ENCODE measurements at places on chromosomes 16 and 17. TPM values are rescaled to one million over a fixed set of nuclear protein-coding genes. Genes with fewer than 3 reads are reported as not detected.

GRCh38 chr16:25177831-25178688 lies 38.7 kb upstream of the AQP8 start:
- no peak for DNase-seq
- no peak overlapping the region for H3K27ac ChIP-seq
- H3K4me3 ChIP-seq, result no peak overlapping the region
- peaks cover 57% of the 10 kb centered on the region for H3K36me3 ChIP-seq

GRCh38 chr17:31859487-31860008 lies 504 bp upstream of the COPRS start:
- H3K4me1 ChIP-seq, result peaks cover 17% of the 10 kb centered on the region
- no peaks in the 10 kb centered on the region for H3K27me3 ChIP-seq
- H3K27ac ChIP-seq, result peak overlapping the region; percentile 20
- H3K4me3 ChIP-seq, result peak overlapping the region; percentile 83

DNA sequence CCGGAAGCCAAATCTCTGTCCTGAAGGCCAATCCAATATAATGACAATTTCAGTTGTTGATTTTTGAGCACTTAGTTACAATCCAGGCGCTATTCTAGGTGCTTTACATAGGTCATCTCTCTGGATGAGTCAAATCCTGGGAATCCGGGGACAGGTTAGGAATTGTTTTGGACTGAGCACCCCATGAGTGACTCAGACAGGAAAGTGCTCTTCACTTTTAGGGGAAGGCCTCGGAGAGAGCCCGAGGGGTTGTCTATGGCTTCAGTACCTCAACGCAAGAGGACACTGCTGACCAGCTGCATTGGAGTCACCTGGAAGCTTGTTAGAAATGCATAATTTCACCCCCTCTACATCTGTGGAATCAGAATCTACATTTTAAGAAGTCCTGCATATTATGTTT lies 108.8 kb downstream of the IRX5 start:
- no peak for DNase-seq
- no peak overlapping the region for H3K4me3 ChIP-seq
- no peaks in the 10 kb centered on the region for H3K36me3 ChIP-seq

DNA sequence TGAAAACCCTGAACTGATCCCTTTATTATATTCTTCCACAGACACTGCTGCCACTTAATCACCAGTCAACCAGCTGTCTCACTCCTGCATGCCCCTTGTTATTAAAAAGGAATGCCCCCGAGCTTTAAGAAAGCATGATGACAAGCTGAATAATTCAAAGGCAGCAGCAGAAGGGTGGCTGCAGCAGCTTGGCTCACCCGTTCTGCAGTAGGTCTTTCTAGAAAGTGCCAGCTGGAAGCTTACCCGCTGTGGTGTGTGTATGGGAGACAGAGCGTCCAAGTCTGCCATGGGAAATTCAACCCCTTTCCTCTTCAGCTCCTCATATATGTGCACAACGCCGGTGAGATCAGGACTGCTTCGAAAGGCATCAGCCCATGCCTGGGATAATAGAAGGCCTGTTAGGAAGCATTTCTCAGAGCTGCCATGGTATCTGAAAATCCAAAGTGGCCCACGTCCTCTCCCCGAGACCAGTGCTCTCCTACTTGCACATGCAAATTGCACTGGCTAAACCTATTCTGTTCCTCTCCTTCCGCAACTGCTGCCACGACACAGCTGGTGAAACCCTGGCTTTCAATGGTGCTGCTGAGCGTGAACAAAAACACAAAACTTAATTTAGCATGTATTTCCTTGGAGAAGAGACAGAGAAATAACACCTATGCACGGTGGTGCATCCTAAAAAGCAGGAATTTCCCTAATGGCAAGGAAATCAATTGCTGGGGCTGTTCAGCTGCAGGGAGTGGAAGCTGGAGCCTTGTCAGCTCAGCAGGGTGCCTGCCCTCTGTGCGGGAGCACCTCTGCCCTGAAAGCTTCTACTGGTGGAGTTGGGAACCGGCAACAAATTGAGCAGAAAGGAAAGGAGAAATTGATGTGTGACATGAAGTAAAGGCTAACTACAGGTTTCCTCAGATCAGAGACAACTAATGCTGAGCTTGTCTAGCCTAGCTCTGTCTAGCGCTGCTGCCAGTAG lies 47.9 kb upstream of the SREBF1 start:
- peaks cover 64% of the 10 kb centered on the region for H3K36me3 ChIP-seq
- no peaks in the 10 kb centered on the region for H3K27me3 ChIP-seq
- no peak for DNase-seq
- H3K4me3 ChIP-seq, result no peak overlapping the region

DNA sequence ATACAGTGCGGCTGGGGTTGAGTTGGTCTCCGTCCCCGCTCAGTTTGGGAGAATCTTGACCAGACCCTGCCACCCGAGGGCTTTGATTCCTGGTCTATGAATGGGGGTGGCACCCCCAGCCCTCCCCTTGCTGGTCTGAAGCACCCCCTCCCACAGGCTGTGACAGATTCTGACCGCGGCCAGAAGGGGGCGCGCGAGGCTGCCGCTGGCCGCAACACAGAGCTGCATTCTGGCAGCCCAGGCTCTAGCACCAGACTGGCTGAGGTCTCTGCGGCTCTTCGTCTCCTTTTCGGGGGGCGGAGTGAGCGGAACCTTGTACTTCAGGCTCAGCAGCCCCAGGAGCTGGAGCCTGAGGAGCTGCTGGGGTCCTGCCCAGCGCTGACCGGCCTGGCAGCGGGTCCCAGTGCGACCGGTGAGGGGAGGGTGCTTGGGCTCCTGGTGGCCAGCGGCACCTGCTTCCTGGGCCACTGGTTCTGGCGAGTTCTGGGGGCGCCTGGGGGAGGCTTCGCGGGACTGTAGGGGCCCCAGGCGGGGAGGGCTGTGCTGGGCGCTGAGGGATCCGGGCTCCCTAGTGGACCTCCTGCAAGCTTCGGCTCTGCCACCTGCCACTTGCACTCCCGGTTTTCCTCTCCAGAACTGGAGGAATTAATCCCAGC lies 1011.6 kb downstream of the KCNJ18 start:
- no peak overlapping the region for H3K4me3 ChIP-seq
- no peaks in the 10 kb centered on the region for H3K27me3 ChIP-seq
- no peak for DNase-seq
- H3K36me3 ChIP-seq, result peaks cover 2% of the 10 kb centered on the region
- no peaks in the 10 kb centered on the region for H3K4me1 ChIP-seq

GRCh38 chr16:69478685-69479084 lies 54.3 kb downstream of the CYB5B start:
- no peak overlapping the region for H3K27ac ChIP-seq
- DNase-seq, result no peak
- H3K36me3 ChIP-seq, result no peaks in the 10 kb centered on the region
- no peak overlapping the region for H3K4me3 ChIP-seq
- H3K27me3 ChIP-seq, result peaks cover 1% of the 10 kb centered on the region
- no peaks in the 10 kb centered on the region for H3K4me1 ChIP-seq

GRCh38 chr16:57681950-57682728 lies 12.5 kb upstream of the DRC7 start:
- H3K36me3 ChIP-seq, result no peaks in the 10 kb centered on the region
- no peak overlapping the region for H3K27ac ChIP-seq
- no peak overlapping the region for H3K4me3 ChIP-seq
- DNase-seq, result no peak
- peaks cover 3% of the 10 kb centered on the region for H3K4me1 ChIP-seq

DNA sequence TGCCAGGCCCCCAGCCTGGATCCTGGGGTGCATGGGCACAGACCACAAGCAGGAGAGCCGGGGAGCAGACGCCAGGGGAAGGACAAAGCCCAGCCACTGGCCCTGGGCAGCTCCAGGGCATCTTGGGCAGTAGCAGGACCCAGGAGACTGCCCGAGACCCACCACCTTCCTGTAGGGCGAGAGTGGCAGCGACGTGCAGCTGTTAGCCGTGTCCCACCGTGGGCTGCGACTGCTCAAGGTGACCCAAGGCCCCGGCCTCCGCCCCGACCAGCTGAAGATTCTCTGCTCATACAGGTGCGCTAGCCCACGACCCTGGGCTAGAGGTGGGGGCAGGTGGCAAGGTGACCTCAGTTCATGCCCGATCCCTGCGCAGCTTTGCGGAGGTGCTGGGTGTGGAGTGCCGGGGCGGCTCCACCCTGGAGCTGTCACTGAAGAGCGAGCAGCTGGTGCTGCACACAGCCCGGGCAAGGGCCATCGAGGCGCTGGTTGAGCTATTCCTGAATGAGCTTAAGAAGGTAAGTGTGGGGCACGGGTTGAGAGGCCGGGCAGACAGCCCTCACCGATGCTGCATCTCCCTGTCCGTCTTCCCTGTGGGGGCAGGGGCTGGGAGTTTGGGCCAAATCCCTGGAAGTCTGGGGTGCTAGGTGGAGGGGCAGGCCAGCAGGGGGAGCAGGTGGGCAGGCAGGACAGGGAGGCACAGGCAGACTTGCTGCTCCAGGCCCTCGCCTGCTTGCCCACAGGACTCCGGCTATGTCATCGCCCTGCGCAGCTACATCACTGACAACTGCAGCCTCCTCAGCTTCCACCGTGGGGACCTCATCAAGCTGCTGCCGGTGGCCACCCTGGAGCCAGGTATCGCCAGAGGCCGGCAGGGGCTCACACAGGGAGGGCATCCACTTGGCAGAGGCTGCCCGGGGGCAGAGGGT lies 13.5 kb upstream of the SMIM5 start:
- no peaks in the 10 kb centered on the region for H3K4me1 ChIP-seq
- no peaks in the 10 kb centered on the region for H3K27me3 ChIP-seq
- DNase-seq, result no peak
- H3K4me3 ChIP-seq, result no peak overlapping the region
- H3K36me3 ChIP-seq, result no peaks in the 10 kb centered on the region

DNA sequence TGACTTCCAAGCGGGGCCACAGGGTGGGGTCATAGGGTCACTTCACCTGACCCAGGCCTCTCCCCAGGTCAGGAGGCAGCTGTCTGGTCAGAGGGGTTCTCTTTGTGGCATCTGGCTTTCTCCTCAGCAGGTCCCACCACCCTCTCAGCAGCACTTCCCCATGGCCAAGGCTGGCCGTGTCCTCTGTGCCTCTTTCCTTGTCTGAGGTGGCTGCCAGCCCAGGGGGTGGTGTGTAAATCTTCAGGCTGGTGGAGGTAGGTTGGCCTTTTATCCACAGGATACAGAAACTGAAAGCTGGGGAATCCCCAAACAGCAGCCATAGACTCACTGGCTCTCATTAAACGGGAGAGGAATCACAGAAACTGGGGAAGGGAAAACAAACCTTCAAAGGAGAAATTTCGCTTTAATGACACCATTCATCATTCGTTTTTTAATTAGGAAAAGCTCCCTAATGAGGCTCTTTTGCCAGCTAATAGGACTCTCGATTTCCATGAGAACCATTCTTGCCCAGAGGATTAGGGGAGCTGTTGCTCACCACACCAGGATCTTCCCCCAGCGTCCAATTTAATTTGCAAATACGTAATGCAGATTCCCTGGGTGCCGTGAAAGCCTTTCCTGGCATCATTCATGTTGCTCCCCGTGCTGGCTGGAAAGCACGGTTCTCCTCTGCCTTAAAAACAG lies 18.0 kb downstream of the C17orf75 start:
- no peaks in the 10 kb centered on the region for H3K36me3 ChIP-seq
- no peak for DNase-seq
- peaks cover 15% of the 10 kb centered on the region for H3K4me1 ChIP-seq
- H3K27ac ChIP-seq, result peak overlapping the region; percentile 51

DNA sequence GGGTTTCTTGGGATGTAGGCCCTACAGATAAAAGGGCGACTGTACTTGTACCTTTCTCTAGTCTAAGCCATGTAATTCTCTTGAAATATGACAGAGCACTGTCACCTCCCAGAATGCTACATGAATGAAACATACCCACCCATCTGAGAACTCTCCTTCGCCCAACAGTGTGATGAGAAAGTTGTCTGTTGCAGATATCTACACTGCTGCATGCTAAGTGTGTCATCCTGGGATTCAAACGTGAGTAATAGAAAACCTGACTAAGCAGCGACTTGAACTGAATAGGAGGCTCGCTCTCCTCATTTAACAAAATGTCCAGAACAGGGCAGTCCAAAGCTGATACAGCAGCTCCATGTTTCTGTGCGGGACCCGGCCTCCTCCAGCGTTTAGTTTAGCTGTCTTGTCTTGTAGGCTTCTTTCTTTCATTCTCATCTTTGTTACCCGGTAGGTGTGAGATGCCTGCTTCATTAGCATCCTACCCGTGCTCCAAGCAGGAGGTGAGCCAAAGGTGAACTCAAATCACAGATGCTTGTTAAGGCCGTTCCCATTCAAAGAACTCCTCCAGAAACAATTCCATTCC lies 211.9 kb downstream of the PRKCA start:
- DNase-seq, result no peak
- H3K27ac ChIP-seq, result no peak overlapping the region
- peaks cover 4% of the 10 kb centered on the region for H3K36me3 ChIP-seq
- no peak overlapping the region for H3K4me3 ChIP-seq
- H3K4me1 ChIP-seq, result peaks cover 44% of the 10 kb centered on the region

- no peaks in the 10 kb centered on the region for H3K27me3 ChIP-seq
- peaks cover 18% of the 10 kb centered on the region for H3K36me3 ChIP-seq
These were observed 6.0 kb downstream of the SOCS3 start for GRCh38 chr17:78353834-78354233.

DNA sequence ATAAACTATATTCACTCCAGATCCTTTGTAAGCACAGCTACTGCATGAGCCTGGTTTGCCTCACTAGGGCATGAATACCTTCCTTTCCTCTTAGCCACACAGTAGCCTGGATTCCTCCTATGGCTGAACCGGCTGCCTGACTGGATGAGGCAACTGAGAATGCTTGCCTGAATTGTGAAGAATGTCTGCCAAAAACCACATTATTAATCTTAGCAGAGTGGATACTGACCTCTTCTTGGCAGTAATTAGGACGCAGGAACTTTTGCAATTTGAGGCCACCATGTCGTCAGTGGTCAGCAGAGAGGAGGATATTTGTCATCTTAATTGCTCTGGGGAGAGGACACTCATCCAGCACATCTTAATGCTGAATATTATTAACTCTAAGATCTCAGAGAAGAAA lies 651.8 kb upstream of the GOT2 start:
- no peak overlapping the region for H3K27ac ChIP-seq
- H3K4me3 ChIP-seq, result no peak overlapping the region
- no peak for DNase-seq
- no peaks in the 10 kb centered on the region for H3K4me1 ChIP-seq
- no peaks in the 10 kb centered on the region for H3K27me3 ChIP-seq

GRCh38 chr17:79586131-79586530 lies 24.7 kb downstream of the RBFOX3 start:
- H3K4me1 ChIP-seq, result no peaks in the 10 kb centered on the region
- no peak overlapping the region for H3K27ac ChIP-seq
- DNase-seq, result no peak

DNA sequence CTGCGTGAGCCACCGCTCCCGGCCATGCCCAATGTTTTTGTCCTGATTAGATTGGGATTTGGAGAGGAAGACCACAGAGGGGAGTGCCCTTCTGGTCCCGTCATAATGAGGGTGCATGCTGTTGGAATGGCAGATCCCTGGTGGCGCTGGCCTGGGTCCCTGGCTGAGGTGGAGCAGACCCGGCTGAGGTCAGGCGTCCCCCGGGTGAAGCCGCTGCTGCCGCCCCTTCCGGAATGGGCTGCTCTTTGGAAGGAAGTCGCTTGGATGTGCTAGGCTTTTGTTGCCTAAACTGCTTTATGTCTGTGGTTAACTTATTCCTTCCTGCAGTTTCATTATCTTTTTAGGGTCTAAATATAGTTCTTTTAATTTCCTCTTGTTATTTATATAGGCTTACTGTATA lies 120.3 kb upstream of the CHMP6 start:
- peak overlapping the region; percentile 83 for H3K4me3 ChIP-seq
- H3K36me3 ChIP-seq, result no peaks in the 10 kb centered on the region
- peak overlapping the region; percentile 70 for H3K27ac ChIP-seq
- H3K4me1 ChIP-seq, result peaks cover 32% of the 10 kb centered on the region
- H3K27me3 ChIP-seq, result no peaks in the 10 kb centered on the region

The RNU2-1 gene
- not detected for polyA plus RNA-seq

The FOXN1 gene
- polyA plus RNA-seq, result not detected

The KDM6B gene
- polyA plus RNA-seq, result 1.2 TPM

The PLCG2 gene
- polyA plus RNA-seq, result 8.7 TPM

The KCNJ12 gene
- not detected for polyA plus RNA-seq

The CARD14 gene
- not detected for polyA plus RNA-seq

The TMED6 gene
- 0.43 TPM for polyA plus RNA-seq

The C16orf46 gene
- 0.14 TPM for polyA plus RNA-seq

The C17orf67 gene
- 1.5 TPM for polyA plus RNA-seq
